ENCODE measurements at places on chromosomes 3 and 15. TPM values are rescaled to one million over a fixed set of nuclear protein-coding genes. Genes with fewer than 3 reads are reported as not detected.

DNA sequence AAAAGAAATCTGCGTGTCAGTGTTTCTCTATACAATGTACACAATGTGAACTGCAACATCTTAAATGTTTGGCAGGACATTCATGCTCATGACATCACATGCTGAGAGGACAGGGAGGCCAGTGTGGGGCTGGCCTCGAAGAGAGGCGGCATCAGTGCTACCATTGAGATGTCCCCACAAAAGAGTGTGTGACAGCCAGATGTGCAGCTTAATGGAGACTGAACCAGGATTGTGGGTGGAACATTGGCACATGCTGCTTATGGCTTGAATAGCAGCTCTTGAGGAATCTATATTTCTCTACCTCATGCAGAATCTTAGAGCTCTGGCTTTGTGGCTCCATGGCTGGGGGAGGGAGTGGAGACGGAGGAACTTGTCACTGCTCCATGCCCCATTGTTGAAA is 18.5 kb downstream of the CLDN11 start:
- no peak for DNase-seq

The RTF1 gene
- polyA plus RNA-seq: 68.7 TPM

DNA sequence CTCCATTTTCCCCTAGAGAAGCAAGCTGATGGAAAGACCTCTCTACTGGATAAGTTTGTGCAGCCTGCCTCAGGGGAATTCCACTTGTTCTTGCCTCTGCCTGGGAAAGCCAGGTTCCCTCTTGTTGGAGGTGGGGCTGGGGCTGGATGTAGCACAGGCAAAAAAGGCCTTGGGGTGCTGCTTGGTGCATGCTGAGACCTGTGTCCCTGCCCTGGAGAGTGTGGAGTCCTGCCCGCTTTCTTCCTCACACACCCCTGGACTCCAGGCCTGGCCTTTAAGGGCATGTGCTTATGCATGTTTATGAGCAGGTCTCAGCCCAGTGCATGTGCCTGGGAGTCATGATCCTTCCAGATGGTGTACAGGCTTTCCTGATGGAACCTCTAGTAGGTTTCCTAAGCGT is 23.5 kb upstream of the JMJD7 start:
- DNase-seq: no peak

DNA sequence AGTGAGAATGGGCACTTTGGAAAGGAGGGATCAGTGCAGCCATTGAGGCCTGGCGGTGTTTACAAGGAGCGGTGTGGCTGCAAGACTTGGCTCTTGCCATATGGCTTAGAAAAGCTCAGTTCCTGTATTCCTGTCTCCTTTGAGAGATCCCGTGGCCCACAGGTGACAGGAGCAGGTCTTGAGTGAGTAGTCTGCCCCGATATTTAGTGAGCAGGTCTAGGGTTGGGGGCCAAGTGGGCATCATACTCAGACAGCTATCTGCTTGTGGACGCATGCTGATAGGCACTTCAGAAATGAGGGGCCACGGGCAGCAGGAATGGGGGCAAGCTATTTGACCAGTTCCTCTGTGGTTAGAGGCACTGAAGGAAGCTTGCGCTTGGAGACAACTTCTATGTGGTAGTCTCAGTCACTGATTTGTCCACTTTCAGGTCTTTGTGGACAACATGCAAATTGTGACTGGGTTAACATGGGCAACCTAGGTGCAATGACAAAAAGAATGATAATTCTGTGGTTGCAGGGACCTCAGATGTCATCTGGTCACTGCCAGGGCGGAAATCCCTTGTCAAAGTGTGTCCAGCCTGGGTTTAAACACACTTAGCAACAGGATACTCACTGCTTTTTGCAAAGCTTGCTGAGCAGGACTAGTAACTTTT is 1.1 kb downstream of the TMED3 start:
- DNase-seq: no peak

- DNase-seq: no peak
Measured at GRCh38 chr3:11386465-11387113, 114.4 kb downstream of the ATG7 start.

DNA sequence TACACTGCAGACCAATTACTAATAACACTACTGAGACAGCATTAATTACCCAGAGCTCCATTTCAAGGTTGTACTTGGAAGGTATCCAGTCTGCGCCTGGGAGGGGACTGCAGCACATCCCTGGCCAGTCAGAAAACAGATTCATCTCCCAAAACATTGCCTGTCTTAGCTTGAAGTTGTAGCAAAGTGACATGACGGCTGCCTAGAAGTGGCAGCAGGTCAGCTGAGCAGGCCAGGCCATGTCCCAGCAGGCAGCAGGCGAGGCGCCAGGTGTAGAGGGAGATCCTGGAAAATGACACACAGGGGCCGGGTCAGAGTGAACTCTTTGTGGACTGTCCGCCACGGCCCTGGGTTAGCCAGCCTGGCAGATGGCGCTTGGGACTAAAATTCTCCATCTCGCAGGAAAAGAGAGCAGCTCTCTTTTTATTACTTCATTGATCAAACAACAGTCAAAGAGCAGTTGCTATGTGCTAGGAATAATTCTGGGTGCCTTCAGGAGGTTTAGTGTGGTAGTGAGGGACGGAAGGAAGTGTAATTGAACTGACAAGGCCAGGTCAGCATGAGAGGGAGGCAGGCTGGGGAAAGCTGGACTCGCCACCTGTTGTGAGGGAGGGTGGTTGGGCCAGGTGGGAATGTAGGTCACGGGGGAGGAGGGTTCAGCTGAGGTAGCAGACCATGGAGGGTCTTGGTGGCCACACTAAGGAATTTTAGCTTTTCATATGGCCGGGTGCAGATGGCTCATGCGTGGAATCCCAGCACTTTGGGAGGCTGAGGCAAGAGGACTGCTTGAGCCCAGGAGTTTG is 1.3 kb upstream of the MAP6D1 start:
- no peak for DNase-seq

DNA sequence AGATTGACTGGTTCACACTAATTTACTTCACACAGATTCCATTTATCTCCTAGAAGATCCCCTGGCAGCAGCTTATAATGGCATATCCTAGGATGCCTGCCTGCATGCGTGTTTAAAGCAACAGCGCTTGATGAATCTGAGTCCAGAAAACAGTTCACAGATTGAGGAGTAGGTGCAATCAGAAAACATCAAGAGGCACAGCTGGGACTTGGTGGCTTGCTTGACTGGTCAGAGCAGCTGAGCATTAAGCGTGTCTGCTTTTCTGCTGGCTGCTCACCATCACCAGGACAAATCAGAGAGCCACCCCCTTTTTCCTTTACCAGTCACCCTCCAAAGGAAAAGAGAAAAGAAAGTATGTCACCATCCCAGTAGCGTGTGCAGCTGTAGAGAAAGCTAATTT is 223.6 kb downstream of the WDR72 start:
- DNase-seq: no peak

- no peak for DNase-seq
Measured at GRCh38 chr3:157115069-157116006, 44.6 kb downstream of the CCNL1 start.

The ITGA11 gene
- 5.7 TPM for polyA plus RNA-seq

DNA sequence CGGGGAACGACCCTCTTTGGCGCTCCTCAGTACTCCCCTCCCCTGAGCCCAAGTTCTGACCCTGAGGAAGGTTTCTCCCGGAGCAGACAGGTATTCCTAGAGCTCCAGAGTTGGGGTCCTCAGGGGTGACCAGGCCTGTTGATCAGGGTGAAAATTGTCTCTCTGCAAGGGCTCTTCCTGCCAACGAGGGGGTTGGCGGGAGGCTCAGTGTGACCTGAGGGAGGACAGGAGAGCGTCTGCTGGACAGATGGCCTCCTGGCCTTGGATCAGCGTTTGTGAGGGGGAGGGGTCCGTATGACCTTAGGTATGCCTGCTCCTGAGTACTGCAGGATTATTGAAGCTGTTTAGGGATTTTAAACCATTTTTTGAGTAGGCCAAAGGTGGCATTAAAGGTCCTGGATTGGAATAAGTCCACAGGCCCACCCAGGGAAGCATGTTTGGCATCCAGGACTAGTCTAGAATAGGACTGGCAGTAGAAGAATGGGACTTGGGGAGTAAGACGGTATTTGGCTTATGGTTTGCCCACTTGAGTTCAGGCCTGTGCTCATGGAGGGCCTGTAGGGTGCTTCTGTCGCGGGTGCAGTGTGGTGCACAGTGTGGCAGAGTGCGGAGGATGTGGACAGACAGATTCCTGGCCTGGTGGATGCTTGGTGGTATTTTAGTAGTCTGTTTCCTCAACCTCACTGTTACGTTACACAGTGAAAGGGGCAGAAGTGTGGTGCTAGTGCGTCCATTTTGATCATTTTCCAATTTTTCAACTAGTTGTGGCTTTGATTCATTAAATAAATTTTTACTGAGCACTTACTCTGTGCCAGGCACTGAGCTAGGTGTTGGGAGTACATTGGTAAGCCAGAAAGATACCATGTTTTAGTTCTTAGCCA is 959 bp downstream of the ZNF592 start:
- DNase-seq: no peak

DNA sequence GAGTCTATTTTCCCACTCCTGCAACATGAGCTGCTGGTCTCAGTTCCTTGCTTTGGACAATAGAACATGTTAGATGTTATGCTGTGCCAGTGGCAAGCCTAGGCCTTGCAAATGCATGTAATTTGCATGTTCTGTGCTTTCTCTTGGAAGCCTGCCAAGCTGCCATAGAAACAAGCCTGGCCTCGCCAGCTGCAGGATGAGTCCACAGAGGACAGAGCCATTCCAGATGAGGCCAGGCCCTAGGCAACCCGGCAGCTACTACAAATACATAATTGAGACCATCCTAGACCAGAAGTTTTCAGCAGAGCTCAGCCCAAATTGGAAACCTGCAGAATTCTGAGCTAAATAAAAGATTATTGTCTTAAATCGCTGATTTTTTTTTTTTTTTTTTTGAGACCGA is 39.6 kb downstream of the TRIM69 start:
- DNase-seq: peak; percentile 24

DNA sequence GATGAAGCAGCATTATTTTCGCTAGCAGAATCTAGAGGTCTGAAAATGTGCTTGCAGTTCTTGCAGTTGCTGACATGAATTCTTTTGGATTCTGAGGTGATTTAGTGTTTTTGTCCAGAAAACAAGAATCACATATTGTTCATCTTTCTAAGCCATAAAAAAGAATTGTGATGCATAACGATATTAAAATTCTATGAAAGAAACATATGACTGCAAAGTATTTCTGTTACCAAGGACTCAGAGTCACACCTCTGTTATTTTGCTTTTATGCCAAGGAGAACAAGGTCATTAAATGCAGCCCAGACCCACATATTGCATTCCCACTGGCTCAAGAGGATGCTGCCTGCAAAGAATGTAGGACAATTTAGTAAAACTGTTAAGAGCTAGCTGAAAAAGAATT is 299.8 kb upstream of the GPR149 start:
- DNase-seq: peak; percentile 13

DNA sequence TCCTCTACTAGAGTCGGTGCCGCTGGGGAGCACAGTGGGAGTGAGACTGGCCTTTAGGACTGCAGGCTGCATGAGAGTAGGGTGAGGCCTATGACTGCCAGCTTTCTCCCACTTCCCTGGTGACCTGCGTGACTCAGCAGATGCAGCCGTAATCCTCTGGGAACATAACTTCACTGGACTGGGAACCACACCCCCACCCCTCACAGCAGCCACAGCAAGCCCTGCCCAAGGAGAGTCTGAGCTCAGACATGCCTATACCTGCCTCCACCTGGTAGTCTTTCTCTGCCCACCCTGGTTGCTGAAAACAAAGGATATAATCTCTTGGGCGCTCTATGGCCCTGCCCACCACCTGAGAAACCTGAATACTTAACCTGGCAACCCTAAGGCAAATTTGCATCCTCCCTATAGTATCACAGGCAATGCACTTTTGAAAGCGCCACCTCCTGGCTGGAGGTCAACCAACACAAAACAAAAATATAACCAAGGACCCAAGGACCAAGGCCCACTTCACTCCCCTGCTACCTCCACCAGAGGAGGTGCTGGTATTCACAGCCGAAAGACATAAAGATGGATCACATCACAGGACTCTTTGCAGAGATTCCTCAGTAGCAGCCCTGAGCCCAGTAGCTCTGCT is 308.9 kb downstream of the CTNNB1 start:
- no peak for DNase-seq

The CLRN1 gene
- not detected for polyA plus RNA-seq

- DNase-seq: peak; percentile 65
Measured at GRCh38 chr3:18111796-18112232, 313.3 kb downstream of the SATB1 start.

The THBS1 gene
- 31.4 TPM for polyA plus RNA-seq

DNA sequence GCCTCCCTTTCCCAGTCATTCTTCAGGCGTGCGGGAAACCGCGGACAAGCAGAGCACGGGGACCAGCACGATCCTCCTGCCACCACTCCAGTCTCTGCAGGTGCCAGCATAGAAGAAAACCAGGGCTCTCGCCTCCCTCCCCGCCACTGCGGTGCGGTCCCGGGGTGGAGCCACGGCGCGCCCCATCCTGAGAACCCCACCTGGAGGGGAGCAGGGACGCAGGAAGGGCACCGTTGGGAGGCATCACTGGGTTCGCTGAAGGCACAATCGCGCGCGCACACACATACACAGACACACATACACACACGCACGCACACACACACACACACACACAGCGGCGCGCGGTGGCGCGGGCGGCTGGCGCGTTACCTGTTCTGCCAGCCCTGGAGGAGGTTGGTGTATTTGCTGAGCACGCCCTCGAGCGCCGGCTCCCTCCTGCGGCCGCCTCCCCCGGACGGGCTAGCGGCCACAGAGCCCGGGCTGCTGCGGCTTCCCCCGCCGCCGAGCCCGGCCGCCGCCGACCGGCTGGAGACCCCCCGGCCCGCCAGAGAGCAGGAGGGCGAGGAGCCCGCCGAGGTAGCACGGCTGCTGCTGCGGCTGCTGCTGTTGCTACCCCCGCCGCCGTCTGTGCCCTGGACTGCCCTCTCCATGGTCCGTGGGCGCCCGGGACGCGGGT is 394 bp downstream of the OSBPL10 start:
- DNase-seq: no peak

- no peak for DNase-seq
Measured at GRCh38 chr3:107206141-107206540, 171.1 kb upstream of the CCDC54 start.

The ZNF662 gene
- polyA plus RNA-seq: 26.9 TPM

DNA sequence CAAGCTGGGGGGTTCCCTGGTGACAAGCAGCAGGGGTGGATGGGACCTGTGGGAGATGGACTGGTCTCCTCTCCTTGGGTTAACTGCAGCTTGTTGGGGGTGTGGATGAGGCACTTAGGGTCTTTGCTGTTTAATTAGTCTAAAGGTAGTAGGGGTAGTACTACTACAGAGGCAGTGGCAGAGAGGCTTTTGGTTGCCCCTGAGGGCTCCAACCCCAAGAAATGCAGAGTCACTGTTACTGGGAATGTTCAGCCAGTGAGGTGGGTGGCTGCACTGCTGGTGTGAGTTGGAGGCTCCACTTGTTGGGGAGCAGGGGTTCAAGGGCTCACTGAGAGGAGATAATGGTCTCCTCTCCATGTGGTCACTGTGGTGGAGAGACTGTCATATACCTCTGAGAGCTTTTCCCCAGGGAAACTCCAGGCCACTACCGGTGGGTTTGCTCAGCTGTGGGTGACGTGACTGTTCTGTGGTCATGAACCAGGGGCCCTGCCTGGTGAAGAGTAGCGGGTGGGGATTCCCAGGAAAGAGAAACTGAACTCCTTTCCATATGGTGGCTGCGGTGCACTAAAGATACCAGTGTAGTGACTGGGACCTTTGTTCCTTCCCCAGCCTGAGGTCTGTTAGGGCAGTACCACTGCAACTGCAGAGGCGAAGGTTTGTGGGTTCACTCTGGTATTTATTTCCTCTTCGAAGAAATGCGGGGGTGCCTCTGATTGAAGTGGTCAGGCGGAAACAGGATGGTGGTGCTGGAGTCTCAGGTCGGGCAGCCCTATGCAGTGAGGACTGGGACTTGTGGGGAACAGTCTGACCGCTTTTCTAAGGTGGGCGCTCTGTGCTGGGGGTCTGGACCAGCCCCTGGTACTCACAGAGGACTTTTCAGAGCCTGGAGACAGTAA is 68.9 kb upstream of the TNFSF10 start:
- DNase-seq: no peak

All from spinal cord (tissue), 10 donors.